ENCODE measurements at places on chromosomes 4 and X.

- no peaks in the 10 kb centered on the region for H3K36me3 ChIP-seq
- H3K27me3 ChIP-seq: no peaks in the 10 kb centered on the region
- no peak overlapping the region for H3K27ac ChIP-seq
- H3K4me3 ChIP-seq: no peak overlapping the region
These were observed 66.9 kb downstream of the NCAPG start for GRCh38 chr4:17877661-17878060.

- no peaks in the 10 kb centered on the region for H3K27me3 ChIP-seq
- H3K27ac ChIP-seq: no peak overlapping the region
- H3K4me3 ChIP-seq: no peak overlapping the region
- no peaks in the 10 kb centered on the region for H3K36me3 ChIP-seq
These were observed 108.0 kb downstream of the GPM6A start for GRCh38 chr4:175703956-175704600.

DNA sequence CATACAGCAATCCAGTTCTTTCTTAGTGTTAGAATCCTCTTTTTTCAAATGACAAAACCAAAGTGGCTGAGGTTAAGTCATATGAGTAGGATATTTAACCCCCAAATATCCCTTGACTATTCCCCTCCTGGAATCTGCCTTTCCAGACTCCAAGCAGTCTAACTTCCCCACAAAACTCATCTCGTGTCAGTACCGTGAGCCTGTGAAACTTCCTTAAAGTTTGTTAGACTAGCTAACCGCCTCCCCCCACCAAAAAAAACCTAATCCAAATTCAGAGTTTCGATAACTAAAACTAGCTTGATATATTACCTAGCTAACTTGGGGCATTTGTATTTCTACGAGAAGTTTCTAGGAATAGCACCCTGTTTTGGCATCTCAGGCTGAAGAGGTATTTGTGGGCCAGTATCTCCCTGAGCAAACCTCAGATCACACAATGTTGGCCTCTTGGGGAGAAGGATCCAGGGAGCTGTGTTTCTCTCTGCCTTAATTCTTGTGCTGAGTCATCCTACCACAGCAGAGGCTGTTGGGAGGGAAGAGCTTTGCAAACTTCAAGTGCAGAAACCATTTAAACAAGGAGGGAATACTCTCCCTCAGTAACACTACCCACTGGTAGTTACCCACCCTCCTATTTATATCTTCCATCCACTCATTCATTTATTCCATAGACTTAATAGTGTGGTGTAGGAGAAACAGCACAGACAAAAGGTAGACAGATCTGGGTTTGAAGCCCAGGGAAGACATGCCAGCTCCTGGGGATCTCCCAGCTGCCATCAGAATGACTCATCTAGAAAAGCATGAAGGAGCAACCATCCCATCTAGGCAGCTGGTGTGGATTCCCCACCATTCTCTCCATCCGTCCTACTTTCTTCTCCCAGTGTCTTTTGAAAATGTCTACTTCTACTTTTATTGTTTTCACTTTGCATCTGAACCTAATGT lies 39.3 kb upstream of the TXK start:
- no peak overlapping the region for H3K4me3 ChIP-seq
- peak overlapping the region; percentile 16 for H3K27ac ChIP-seq
- no peaks in the 10 kb centered on the region for H3K36me3 ChIP-seq
- H3K4me1 ChIP-seq: peaks cover 11% of the 10 kb centered on the region
- no peaks in the 10 kb centered on the region for H3K27me3 ChIP-seq
- DNase-seq: no peak

DNA sequence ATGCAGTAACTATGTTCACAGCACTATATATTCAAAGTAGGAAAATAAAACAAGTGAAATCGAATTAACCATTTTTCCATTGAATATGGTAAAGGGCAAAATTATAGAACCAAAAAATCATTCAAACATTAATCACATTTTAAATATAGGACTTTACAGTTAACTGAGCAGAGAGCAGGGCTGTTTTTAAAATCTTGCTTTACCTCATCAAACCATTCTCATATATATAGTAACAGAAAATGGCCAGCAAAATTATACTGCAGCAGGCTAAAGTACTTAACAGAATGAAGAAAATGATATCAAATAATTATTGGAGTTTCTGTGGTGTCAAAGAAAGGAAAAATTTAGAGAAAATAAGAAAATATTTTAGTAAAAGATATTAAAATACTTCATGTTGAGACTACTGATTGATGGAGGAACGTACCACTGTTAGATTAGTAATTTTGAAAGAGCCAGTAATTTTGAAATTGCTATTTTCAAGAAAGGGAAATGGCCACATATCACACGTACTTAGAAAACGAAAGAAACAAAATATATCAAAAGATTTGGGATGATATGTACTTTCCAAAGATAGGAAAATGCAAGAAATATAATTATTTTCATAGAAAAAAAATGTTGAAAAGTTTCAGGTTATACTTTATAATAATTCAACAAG lies 813.7 kb downstream of the DMD start:
- no peaks in the 10 kb centered on the region for H3K36me3 ChIP-seq
- DNase-seq: no peak
- H3K27ac ChIP-seq: no peak overlapping the region
- no peak overlapping the region for H3K4me3 ChIP-seq
- H3K4me1 ChIP-seq: no peaks in the 10 kb centered on the region

DNA sequence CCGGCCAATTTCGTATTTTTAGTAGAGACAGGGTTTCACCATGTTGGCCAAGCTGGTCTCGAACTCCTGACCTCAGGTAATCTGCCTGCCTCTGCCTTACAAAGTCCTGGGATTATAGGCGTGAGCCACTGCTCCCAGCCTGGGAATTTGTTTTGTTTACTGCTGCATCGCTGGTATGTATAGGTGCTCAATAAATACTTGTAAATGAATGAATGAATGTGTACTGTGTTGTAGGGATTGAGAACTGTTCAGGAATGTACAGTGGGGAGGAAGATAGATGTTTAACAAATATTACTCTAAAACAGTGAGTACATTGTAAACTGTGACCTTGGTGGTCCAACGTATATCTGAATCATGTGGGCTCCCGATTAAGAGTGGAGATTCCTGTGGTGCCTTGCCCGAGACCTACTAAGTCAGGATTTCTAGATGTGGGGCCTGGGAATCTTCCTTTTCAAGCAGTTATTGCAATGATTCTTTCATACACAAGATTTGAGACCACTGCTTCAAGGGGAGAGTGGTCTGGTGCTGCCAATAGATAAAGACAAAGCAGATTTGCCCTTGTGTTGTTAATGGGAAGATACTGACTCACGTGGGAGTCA lies 41.0 kb downstream of the WWC2 start:
- no peaks in the 10 kb centered on the region for H3K27me3 ChIP-seq
- no peaks in the 10 kb centered on the region for H3K4me1 ChIP-seq
- no peak overlapping the region for H3K4me3 ChIP-seq
- no peak overlapping the region for H3K27ac ChIP-seq
- no peaks in the 10 kb centered on the region for H3K36me3 ChIP-seq

GRCh38 chr4:185904381-185904780 lies 92.4 kb upstream of the SORBS2 start:
- H3K4me1 ChIP-seq: no peaks in the 10 kb centered on the region
- H3K36me3 ChIP-seq: no peaks in the 10 kb centered on the region
- no peaks in the 10 kb centered on the region for H3K27me3 ChIP-seq

- no peak overlapping the region for H3K27ac ChIP-seq
- H3K4me3 ChIP-seq: no peak overlapping the region
- H3K36me3 ChIP-seq: no peaks in the 10 kb centered on the region
- H3K27me3 ChIP-seq: no peaks in the 10 kb centered on the region
- no peak for DNase-seq
These were observed 152.6 kb downstream of the MID1 start for GRCh38 chrX:10467793-10468192.

- H3K4me1 ChIP-seq: peaks cover 16% of the 10 kb centered on the region
- no peak for DNase-seq
- H3K27ac ChIP-seq: peak within 1 kb of the TSS; percentile 53
- H3K4me3 ChIP-seq: peak within 1 kb of the TSS; percentile 76
- no peaks in the 10 kb centered on the region for H3K36me3 ChIP-seq
These were observed at the start of gene PCSK1N for GRCh38 chrX:48835524-48836329. Gene PCSK1N, minus strand, starts transcription at chrX:48835610. Its CDS starts 78 bp downstream, at chrX:48835532.
